ENCODE measurements at places on chromosomes 7 and 10.

- peak; percentile 33 for DNase-seq
Observed at GRCh38 chr7:123823898-123824753, 20.8 kb upstream of the HYAL4 start.

GRCh38 chr10:96494694-96495093 lies 19.0 kb downstream of the TLL2 start:
- DNase-seq: no peak

DNA sequence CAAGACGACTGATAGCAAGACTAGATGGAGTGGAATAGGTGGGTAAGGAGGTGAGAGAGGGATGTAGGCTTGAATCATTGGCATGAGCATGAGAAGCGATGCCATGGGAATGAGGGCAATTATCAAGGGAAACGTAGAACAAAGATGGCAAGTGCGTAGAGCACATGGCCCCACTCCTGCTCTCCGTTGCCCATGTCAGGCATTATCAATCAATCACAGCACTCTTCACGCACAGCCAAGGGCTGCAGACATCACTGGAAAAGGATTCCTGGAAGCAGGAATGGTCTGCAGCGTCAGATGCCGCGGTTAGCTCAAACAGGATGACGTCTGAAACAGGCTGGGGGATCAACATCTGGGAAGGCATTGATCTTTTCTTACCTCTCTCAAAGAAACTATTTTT lies 25.6 kb upstream of the GALNTL5 start:
- DNase-seq: no peak

DNA sequence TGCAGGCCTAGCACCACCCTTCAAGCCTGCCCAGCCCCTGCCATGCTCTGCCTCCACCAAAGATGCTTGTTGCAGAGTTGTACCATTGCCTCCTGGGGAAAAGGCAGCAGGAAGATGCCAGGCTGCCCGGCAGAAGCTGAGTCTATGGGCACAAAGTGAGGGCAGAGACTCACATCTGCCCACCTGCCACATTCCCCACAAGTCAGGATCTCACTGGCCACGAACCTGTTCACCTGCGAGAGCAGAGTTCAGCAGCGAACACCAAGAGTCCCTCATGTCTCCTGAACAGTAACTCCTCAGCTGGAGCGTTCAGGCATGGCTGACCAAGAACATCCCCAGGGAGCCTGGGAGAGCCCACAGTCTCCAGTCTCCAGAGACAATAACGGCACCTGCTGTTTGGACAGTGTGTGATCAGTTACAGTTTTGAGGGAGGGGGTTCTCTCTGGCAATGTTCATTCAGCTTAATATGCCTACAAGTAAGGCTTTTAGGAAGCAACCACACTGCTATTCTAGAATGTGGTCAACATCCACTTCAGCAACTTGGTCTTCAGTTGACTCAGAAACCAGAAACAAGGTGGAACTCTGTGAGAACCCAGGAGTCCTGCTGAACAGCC lies 78.5 kb downstream of the GRID1 start:
- no peak for DNase-seq

GRCh38 chr10:30176776-30177533 lies 117.6 kb upstream of the JCAD start:
- DNase-seq: no peak

GRCh38 chr7:94031865-94032264 lies 27.7 kb upstream of the BET1 start:
- DNase-seq: no peak

- no peak for DNase-seq
Observed at GRCh38 chr10:6342096-6342685, 139.5 kb downstream of the PFKFB3 start.

DNA sequence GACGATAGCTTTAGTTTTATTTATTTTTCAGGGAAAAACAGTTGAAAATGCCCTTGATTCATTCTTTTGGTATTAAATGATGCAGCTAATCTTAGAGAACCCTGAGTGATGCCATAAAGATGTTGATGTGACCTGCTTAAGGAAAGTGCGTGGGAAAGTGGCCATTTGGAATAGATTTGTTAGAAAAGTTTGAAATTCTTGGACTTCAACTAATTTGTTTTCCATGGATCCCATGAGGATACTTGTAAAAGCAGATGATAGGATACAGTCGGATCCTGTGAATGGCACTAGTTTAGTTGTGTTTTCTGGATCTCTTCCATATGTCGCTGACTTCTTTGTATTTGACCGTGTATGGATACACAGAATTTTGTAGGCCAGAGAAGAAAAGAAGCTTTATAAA lies 69.0 kb downstream of the SEPTIN7 start:
- DNase-seq: no peak

DNA sequence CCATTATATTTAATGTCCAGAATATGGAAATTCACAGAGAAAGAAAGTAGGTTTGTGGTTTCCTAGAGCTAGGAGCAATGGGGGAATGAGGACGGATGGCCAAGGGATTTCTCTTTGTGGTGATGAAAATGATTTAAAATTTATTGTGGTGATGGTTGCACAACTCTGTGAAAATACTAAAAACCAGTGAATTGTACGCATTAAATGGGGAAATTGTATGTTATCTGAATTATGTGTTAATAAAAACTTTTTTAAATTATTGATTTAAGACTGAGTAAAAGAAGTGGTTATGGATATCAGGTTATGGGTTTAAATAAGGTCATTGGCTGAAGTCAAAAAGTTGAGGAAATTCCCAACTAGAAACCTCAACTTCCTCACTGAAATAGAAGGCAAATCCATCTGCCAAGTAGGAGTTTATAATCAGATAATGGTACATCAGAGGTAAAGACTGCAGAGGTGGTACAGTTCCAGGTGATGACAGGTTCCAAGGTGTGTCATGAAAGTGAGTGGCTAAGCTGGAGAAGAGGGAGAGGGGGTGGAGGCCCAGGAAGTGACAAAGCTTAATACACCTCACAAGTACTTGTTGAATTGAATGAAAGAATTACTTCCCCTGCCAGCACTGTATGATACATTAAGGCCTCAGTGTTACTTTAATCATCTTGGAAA lies 68.9 kb upstream of the CCDC71L start:
- DNase-seq: no peak

DNA sequence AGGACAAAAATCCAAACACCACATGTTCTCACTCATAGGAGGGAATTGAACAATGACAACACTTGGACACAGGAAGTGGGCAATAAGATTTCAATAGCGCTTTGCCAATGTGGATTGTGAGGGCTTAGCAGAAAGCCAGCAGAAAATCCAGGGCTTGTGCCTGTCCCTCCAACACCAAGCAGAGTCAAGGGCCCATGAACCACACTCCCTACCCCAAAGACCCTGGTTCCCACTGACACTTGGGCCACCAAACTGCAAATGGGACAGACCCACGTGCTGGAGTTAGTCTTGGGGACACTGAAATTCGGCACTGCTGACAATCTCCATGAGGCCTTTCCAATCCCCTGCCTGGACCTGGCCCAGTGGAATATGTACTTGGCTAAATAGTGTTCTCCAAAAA lies 67.0 kb downstream of the GRID1 start:
- DNase-seq: no peak

- no peak for DNase-seq
Observed at GRCh38 chr7:48094861-48095293, 5.8 kb downstream of the UPP1 start.

- no peak for DNase-seq
Observed at GRCh38 chr10:132036153-132036886, 29.4 kb upstream of the JAKMIP3 start.

DNA sequence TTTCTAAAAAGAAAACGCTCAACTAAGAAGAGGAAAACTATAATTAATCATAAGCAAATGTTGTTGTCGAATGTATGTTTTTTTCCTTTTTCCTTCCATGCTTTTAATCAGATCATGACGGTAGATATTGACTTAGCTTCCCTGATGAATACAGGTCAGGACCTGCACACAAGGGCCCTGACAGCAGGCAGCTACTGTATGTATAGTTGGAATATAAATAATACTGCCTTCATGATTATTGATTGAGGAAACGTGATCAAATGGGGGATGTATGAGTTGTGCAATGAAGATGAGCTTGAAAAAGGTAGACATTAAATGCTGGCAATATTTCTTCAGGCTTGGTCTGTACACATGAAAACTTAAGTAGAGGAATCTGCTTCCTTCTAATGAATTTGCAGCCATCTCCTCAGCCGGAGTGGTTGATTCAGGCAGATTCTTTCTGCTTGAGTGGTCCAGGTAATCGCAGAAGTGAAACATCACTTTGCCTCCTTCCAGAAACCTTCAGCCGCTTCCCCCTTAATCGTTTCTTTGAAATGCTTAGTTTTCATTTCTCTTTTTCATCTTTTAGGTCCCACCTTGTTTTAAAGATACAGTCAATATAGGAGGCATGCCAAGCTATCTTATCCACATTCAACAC lies 656.5 kb downstream of the SDK1 start:
- DNase-seq: no peak

DNA sequence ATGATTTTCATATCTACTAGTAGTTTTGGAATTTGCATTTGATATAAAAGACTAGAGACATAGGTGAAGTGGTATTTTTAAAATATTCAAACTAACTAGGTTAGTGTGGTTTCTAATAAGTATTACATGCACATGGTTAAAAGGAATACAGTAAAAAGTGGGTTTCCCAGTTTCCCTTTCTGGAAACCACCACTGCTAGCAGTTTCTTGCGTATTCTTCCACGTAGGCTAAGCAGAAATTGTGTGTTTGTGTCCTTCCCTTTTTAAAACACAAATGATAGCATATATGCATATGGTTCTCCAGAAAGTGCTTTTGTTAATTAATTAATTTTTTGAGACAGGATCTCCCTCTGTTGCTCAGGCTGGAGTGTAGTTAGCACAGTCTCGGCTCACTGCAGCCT lies 15.4 kb downstream of the NRF1 start:
- DNase-seq: no peak

- no peak for DNase-seq
Observed at GRCh38 chr10:50512214-50512595, 111.6 kb downstream of the SGMS1 start.

DNA sequence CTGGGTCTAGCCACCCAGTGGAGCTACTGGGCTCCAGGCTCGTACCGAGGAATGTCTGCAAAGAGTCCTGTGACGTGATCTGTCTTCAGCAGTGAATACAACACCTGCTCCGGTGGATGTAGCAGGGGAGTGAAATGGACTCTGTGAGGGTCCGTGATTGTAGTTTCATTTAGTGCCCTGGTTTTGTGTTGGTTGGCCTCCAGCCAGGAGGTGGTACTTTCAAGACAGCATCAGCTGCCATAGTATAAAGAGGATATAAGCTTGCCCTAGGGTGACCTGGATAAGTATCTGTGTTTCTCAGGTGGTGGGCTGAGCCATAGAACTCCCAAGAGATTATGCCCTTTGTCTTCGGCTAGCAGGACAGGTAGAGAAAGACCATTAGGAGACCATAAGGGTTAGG lies 24.6 kb upstream of the WNT2 start:
- no peak for DNase-seq

- no peak for DNase-seq
Observed at GRCh38 chr7:28623863-28624262, 211.5 kb downstream of the CREB5 start.

DNA sequence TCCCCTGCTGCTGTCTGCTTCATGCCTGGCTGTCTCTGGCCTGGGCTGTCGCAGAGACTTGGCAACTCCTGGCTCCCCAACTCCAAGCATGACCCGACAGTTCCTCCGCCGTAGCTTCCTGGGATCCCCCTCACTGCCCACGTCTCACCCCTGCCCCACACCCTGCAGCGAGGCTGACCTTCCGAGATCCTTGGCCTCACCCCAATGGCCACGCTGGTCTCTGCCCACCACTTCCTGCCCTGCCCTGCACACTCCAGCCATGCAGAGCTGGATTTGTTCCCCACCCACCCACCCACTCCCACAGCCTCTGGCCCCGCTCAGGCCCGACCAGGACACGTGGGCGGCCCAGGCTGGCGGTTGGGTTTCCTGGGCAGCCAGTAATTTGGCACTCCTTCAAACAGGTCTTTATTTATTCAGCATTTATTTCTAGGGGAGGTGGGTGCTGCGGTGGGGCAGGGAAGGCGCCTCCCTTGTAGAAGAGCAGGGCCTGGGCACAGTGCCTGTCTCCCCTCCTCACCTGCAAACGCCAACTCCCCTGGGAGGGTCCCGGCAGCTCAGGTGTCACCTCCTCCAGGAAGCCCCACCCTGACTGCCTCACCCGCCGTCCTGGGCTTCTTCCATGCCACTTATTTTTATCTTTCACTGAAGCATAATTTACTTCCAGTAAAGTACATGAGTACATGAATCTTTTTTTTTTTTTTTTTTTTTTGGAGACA lies 25.5 kb downstream of the GTF2IRD1 start:
- no peak for DNase-seq

DNA sequence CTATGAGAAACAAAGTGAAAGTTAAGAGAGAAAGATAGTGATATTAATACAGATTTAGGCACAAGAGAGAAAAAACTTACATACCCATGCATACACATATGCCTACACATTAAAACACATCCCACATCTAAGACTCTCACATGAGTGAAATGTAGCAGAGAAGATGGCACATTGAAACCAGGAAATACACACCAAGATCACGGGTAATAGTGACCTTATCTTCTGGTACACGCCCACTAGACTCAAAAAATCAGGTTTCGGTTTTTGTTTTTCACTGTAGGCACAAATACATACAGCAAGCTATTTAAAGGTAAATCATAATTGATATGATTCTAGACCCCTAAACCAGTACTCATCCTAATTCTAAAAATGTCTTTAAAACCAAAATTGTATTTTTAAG lies 225.2 kb upstream of the TAC1 start:
- no peak for DNase-seq

DNA sequence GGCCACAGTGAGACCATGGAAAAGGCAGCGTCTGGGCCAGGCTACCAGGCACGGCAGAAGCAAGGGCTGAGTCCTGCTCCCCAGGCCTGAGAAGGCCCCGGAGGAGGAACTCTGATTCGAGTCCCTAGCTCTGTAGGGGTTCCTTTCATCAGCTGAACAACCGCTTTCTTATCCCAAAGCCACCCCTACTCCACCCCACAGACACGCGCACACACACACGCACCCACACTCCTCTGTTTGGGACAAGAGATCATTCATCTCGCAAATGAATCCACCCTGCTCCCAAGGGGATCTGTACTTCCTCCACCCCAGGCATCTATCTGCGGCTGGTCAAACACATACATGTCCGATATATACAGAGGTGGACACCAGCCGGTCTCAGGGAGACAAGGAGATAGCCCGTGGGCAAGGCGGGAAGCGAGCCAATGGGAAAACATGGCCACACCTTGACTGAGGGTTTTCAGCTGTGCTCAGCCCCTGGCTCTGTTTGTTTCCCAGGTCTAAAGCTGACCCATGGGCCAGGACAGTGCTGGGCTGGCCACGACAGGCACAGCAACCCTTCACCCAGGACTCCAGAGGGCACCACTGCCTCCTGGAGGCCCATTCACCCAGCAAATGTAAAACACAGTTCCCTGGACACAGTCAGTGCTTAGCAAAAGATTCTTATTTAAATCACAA lies 7.3 kb downstream of the ZCCHC24 start:
- DNase-seq: no peak

- DNase-seq: no peak
Observed at GRCh38 chr10:36281831-36282331, 639.8 kb upstream of the FZD8 start.

GRCh38 chr7:93981480-93981874 lies 22.7 kb downstream of the BET1 start:
- no peak for DNase-seq

GRCh38 chr10:103799341-103799740 lies 56.0 kb downstream of the SH3PXD2A start:
- DNase-seq: no peak

All from CD4-positive, CD25-positive, alpha-beta regulatory T cell (primary cell).